ENCODE measurements at places on chromosomes 6 and 20.

DNA sequence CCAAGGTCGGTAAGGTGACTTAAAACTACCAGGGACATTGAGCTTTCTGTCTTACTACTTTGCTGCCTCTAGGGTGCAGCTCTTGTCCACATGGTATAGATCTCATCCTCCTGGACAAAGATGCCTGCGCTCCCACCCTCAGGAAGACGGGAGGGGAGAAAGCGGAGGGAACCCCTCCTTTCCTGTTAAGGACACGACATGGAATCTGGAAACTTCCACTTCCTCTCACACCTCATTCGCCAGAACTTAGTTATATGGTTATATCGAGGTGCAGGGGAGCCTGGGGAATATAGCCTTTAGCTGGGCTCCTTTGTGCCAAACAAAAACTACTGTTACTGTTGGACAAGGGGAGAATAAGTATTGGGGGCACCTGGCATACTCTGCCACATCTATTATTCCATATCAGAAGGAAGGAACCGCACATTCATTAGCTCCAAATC is 224.3 kb upstream of the TSHZ2 start:
- no peak for DNase-seq

GRCh38 chr20:59352541-59352940 is 52.1 kb downstream of the EDN3 start:
- DNase-seq = no peak

DNA sequence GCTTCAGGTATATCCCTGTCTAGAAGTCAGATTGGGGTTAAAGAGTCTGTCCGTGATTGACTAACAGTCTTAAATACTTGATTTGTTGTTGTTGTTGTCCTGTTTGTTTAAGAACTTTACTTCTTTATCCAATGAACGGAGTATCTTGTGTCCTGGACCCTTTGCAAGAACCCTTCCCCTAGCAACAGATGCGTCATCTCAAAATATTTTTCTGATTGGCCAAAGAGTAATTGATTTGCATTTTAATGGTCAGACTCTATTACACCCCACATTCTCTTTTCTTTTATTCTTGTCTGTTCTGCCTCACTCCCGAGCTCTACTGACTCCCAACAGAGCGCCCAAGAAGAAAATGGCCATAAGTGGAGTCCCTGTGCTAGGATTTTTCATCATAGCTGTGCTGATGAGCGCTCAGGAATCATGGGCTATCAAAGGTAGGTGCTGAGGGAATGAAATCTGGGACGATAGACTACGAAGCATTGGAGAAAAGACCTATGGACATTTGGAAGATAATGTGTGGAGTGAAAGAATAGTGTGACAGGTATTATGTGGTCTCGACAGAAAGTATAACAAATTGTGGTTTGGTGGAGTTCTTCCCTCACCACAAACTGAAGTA is at the start of gene HLA-DRA:
TSS of gene HLA-DRA (plus strand) at position 286 of the 613 bp plus-strand sequence. CDS start at position 350, 64 bp downstream.
- peak; percentile 26 for DNase-seq

- DNase-seq = no peak
Observed at GRCh38 chr6:162721404-162721687, 6.2 kb downstream of the PRKN start.

All from T-helper 2 cell treated with Interferon-gamma antibody and Interleukin-4, amounts not matched to agents 5 μg/mL and 100 μg/mL, for 36 hours (primary cell).